T47D (cell line): ENCODE measurements at places on chromosomes 16 and 17.

DNA sequence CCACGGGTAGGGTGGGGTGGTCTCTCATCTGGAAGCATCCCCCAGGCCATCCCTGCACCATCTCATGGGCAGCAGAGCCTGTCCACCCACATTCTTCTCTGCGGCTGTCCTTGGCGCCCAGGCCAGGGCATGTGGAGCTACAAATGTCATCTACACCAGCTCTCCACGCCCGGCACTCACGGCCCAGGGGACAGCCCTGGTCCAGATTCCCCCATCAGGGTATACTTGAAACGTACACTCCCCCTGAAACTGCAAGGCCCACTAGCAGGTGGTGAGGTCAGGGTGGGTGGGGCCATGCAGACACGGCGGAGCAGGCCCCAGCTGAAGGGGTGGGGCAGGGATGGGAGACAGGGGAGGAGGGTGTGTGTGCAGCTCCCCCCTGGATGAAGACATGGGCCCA, 3.2 kb upstream of the SOX8 start:
- DNase-seq: no peak

DNA sequence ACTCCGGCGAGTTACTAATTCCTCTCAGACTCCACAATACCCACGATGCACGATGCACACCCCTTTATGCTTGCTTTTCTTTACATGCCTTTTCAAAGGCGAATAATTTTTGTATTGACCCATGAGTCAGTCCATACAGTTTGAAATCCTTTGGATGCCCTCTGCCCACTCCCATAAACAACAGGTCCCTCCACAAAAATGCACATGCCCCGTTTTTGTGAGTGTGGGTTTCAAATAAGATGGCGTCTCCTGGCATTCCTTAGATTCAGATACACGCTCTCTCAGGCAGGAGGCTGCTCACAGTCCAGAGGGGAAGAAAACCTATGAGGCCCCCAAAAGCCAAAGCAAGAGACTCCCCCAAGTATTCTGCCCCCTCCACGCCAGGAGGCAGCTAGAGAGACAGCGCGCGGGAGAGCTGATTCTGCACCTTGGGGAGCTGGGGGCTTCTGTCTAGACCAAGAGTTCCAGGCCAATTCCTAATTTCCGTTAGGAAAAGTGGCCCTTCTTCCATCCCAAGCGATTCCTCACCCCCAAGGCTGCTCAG, 19.6 kb upstream of the HOXB9 start:
- no peak for DNase-seq

GRCh38 chr16:75306099-75306762, 54.8 kb upstream of the BCAR1 start:
- no peak for DNase-seq

DNA sequence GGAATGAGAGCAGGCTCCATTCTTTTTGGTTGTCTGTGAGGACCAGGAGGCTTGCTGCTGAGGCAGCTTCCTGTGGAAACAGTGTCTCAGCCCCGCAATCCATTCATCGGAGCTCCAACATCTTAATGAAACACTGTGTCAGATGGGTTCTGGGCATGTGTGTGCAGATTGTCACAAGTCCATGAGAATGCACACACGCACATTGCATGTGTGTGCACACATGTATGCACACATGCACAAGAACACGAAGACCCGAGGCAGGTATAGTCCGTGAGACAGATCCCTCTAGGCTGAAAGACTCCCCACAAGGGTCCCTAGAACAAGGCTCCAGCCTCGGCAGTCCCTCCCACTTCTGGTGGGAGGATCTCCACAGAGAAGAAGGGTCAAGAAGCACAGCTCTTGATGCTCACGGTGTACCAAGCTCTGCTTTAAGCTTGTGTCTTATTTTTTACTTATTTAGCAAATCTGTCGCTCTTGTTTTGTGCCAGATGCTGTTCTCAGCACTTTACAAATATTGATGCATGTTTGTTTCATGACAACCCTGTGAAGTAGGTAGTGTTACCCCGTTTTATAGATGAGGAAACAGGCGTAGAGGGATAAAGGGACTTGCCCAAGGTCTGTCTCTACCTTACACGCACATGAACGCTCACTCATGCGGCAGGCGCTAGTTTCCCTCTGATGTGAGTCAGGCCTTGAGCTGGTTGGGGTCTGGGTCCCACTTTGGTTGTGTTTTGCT, 213.1 kb downstream of the SEC14L1 start:
- no peak for DNase-seq

DNA sequence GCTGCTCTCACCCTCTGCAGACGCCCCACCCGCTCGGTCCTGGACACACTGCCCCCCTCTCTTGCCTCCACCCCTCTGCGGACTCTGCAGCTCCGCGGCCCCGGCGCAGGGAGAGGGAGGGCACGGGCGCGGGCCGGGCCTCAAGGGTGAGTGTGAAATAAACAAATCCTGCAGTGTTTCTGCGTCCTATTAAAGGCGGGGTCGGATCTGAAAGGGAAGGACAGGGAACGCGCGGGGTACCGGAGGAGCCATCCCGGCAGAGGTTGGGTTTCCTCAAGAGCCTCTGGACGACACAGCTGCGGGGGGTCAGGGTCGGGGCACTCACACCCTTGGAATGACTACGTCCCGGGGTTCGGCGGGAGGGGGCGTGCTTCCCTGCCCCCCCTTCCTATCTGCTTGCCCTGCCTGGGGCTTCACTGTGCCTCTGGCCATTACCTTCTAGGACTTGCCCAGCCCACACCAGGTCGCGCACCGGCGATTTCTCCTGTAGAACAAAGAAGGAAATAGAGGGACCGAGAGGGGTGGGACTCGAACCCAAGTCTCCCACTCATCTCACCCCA, 466 bp upstream of the HSF4 start:
- DNase-seq: no peak

DNA sequence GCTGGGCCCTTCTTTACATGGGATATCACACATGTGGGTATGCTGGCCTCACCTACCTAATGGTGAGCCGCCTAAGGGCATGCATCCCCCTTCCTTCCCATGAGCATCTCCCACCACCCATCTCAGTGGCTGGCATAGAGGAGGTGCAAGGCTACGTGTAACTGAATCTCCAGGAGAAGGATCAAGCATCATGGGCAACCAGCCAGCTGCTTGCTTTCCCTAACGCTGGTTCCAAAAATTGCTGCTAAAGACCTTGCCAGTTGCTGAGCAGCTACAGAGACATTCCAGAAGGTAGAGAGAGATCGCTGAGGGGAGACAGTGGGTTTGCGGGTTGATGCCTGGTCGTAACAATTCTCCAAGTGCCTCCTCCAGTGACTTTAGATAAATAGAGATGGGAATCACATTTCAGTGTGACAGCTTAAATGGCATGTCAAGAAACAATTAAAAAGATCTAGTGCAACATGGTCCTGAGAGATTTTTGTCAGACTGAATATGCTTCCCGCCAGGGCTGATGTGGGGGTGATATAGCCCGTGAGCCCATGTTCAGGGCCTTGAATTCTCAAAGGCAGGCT, 378.4 kb upstream of the CDH5 start:
- no peak for DNase-seq

DNA sequence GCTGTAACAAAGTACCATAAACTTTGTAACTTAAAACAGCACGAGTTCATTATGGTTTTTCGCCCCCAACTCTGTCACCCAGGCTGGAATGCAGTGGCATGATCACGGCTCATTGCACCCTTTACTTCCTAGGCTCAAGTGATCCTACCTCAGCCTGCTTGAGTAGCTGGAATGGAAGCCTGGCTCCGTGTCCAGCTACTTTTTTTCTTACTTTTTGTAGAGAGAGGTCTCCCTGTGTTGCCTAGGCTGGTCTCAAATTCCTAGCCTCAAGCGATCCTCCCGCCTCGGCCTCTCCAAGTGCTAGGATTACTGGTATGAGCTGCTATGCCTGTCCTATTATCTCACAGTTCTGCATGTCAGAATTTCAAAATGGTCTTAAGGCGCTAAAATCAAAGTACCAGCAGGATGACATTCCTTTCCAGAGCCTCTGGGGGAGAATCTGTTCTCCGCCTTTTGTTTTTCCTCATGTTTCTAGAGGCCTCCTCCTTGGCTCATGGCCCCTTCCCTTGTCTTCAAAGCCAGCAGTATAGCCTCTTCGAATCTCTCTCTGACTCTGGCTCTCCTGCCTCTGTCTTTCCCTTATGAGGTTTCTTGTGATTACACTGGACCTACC, 10.1 kb upstream of the PRM1 start:
- peak; percentile 33 for DNase-seq
